ENCODE measurements at places on chromosomes 3 and 15. TPM values are rescaled to one million over a fixed set of nuclear protein-coding genes. Genes with fewer than 3 reads are reported as not detected.

Gene PLA2G4E
- not detected for total RNA-seq

- H3K4me1 ChIP-seq, result peaks cover 3% of the 10 kb centered on the region
- no peak for DNase-seq
- no peaks in the 10 kb centered on the region for H3K36me3 ChIP-seq
These were observed 62.8 kb downstream of the FMN1 start for GRCh38 chr15:33131552-33132232.

DNA sequence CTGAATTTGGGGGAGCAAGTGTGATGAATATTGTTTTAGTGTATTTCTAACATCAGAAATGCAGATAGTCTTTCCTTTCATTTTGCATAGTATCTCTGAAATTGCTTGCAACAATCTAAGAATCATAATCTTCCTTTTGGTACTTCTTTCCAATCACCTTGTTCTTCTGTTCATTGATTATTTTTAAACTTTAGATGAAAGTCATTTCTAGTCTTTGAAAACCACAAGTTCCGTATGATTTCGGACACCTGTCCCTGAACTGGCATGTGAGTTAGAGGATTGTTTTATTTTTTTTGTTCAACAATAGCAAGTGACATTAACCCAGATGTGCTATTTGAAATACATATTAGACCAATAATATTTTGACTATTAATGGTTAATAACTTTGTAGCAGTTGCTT is 329.7 kb downstream of the UNC13C start:
- no peak overlapping the region for H3K27ac ChIP-seq
- DNase-seq, result no peak
- H3K4me3 ChIP-seq, result no peak overlapping the region
- no peaks in the 10 kb centered on the region for H3K4me1 ChIP-seq
- no peaks in the 10 kb centered on the region for H3K36me3 ChIP-seq
- H3K27me3 ChIP-seq, result no peaks in the 10 kb centered on the region

DNA sequence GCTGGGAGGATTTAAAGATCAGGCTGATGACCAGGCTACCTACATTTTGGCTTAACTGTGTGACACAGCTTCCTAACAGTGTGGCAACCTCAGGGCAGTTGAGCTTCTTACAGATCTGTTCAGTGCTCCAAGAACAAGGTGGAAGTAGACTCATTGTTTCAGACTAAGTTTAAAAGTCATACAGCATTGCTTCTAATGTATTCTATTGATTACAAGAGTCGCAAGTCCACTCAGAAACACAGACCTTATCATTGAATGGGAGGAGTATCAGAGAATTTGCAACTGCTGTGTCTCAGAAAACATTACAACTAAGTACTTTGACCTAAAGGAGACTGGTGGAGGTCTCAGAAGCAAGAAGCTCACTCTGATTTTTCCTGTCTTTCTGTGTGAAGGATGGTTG is 579.5 kb upstream of the TGFBR2 start:
- H3K27me3 ChIP-seq, result no peaks in the 10 kb centered on the region
- H3K36me3 ChIP-seq, result no peaks in the 10 kb centered on the region
- H3K4me1 ChIP-seq, result no peaks in the 10 kb centered on the region
- H3K27ac ChIP-seq, result no peak overlapping the region
- H3K4me3 ChIP-seq, result no peak overlapping the region

DNA sequence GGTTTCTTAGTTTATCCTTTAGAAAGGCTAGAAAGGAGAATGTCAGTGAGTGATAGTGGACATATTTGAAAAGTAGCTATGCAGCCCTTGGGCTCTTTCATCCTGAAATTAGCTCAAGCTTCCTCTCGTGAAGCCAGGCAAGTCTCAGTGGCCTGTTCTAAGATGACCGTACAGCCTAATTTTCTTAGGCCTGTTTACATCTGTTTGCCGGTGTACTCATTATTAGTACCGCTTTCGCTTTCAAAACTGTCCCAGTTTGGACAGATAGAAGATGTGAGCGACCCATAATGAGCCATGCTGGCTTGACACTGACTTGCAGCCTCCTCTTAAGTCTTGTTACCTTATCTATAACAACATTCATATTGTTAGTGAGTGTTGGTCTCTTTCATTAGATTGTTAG is 5.7 kb upstream of the ARL14 start:
- H3K27ac ChIP-seq, result no peak overlapping the region
- H3K36me3 ChIP-seq, result no peaks in the 10 kb centered on the region
- no peak for DNase-seq
- no peaks in the 10 kb centered on the region for H3K4me1 ChIP-seq

DNA sequence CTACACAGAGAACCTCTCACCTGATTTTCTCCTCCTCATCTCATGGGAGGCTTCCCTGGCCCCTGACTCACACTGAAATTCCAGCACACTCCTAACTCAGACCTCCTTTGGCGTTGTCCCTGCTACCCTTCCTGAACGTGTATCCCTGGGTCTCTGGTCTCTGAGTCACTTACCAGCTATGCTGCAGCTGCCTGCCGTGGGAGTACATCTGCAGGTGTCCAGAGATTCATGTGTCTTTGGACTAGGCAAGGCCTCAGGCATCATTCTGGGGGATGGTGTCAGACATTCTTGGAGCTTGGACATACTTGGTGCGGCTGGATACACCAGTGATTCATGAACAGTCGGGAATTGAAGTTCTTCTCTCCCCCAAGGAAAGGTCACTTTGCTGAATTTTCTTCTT is 148.8 kb upstream of the TRIM42 start:
- H3K27me3 ChIP-seq, result no peaks in the 10 kb centered on the region
- peaks cover 2% of the 10 kb centered on the region for H3K4me1 ChIP-seq
- DNase-seq, result peak; percentile 6
- H3K36me3 ChIP-seq, result no peaks in the 10 kb centered on the region

DNA sequence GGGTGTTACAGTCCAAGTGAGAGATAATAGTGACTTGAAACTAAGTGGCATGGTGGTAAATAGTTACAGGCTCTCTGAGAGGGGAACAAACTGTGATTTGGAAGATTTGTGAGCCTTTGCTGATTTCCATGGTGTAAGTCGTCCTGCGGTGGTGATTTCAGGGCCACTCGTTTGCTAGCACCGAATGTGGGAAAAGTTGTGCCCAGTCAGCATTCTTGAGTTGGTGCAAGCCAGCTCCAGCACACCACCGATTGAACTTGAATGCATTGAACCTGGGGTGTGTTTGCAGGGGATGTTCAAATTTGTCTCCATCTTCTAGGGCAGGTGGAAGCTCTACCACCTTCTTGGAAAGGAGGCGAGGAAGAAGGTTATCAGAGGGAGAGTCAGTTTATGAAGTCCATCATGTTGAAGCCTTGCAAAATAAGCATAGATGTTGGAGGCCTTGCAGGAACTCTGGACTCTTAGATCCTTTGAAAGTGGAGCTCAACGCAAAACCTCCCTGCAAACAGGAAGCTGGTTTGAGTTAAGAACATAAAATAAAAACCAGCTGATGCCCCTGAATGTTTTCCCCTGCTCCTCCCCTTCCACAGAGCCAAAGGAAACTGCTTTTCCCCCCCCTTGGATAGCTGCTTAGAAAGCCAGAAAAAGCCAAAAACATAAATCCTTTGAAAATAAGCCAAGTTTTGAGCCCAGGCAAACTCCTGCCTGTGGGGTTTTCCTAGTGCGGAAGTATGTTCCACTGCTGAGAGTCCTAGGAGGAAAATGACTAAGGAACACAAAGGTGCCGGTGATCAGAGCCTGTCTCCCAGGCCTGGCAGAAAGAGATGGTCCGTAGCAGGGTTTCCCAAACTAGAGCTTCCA is 21.9 kb downstream of the MAPKBP1 start:
- DNase-seq, result peak; percentile 39
- peak overlapping the region; percentile 36 for H3K27ac ChIP-seq
- no peaks in the 10 kb centered on the region for H3K36me3 ChIP-seq
- H3K4me1 ChIP-seq, result peaks cover 17% of the 10 kb centered on the region
- H3K27me3 ChIP-seq, result no peaks in the 10 kb centered on the region

DNA sequence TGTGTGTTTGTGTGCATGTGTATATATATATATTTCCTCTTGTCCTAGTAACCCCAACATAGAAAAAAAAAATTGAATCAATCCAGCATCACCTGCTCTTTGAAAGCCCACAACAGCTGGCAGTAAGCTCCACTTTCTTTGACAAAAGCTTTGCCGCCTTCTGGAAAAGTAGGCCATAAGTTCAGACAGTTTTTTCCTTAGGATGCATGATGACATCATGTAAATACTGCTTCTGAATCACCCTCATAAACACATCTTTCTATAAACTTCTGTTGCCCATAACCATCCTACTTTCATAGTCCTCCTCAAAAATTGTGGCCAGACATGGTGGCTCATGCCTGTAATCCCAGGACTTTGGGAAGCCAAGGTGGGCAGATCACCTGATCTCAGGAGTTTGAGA is 67.4 kb downstream of the CSNK1G1 start:
- peaks cover 5% of the 10 kb centered on the region for H3K4me1 ChIP-seq
- no peaks in the 10 kb centered on the region for H3K27me3 ChIP-seq
- no peak overlapping the region for H3K4me3 ChIP-seq
- DNase-seq, result no peak

DNA sequence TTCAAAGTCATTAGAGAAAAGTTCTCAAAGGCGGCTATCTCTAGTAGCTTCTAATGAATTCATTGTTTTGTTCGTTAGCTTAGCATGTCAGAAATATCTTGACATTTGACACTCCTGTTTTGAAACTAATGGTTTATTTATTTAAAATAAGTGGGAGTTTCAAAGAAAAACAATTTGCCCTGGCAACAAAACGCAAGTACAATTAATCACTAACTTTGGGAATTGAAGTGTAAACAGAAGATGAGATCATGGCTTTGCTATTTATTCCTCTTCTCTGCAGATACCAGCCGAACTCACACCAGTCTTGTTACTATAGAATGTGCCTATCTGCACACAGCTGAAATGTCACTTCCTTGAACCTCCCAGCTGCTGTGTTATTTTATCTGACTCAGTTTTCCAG is 27.5 kb downstream of the MASP1 start:
- H3K4me3 ChIP-seq, result no peak overlapping the region
- H3K36me3 ChIP-seq, result no peaks in the 10 kb centered on the region
- no peak overlapping the region for H3K27ac ChIP-seq

DNA sequence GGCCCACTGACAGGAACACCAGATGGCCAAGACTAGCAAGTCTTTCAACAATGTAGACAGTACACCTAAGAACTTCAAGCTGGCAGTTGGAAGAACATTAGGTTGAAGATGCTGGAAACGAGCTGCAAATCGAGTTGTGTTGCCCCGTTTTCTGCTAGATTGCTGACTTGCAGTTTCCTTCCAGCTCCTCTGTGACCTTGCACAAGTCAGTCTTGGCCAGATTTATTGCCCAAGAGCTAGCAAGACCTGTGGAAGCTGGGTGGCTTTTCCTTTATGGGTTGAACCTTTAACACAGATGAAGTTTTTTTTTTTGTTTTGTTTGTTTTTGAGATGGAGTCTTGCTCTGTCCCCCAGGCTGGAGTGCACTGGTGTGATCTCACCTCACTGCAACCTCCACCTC is 2.9 kb upstream of the RBM6 start:
- DNase-seq, result no peak
- H3K27ac ChIP-seq, result no peak overlapping the region
- no peak overlapping the region for H3K4me3 ChIP-seq
- no peaks in the 10 kb centered on the region for H3K27me3 ChIP-seq
- no peaks in the 10 kb centered on the region for H3K36me3 ChIP-seq
- H3K4me1 ChIP-seq, result no peaks in the 10 kb centered on the region

DNA sequence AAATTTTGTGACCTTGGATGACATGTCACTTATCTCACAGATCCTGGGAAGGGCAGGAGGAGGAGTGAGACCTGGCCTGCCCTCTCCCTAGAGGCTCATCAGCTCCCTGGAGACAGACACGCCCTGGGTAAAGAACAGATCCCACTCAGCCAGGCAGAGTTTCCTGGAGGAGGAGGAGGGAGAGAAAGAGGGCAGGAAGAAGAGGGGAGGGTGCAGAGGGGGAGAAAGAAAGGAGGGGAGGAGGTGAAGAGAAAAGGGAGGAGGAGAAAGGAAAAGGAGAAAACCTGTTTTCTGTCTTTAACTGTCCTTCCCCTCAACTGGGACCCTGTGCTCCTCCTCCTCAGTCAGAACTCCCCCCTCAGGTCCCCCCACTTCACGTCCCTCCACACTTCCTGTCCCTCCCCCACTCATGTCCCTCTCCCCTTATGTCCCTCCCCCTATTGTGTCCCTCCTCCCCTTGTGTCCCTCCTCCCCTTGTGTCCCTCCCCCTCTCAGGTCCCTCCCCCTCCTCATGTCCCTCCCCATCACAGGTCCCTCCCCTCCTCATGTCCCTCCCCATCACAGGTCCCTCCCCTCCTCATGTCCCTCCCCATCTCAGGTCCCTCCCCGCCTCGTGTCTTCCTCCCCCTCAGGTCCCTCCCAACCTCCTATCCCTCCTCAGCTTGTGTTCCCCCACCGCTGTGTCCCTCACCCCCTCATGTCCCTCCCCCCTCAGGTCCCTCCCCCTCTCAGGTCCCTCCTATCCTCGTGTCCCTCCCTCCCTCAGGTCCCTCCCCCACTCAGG is 52.3 kb upstream of the CGNL1 start:
- no peak for DNase-seq
- H3K36me3 ChIP-seq, result no peaks in the 10 kb centered on the region
- peaks cover 10% of the 10 kb centered on the region for H3K4me1 ChIP-seq
- no peak overlapping the region for H3K4me3 ChIP-seq
- peak overlapping the region; percentile 74 for H3K27ac ChIP-seq
- H3K27me3 ChIP-seq, result no peaks in the 10 kb centered on the region

Gene PP2D1
- not detected for total RNA-seq

DNA sequence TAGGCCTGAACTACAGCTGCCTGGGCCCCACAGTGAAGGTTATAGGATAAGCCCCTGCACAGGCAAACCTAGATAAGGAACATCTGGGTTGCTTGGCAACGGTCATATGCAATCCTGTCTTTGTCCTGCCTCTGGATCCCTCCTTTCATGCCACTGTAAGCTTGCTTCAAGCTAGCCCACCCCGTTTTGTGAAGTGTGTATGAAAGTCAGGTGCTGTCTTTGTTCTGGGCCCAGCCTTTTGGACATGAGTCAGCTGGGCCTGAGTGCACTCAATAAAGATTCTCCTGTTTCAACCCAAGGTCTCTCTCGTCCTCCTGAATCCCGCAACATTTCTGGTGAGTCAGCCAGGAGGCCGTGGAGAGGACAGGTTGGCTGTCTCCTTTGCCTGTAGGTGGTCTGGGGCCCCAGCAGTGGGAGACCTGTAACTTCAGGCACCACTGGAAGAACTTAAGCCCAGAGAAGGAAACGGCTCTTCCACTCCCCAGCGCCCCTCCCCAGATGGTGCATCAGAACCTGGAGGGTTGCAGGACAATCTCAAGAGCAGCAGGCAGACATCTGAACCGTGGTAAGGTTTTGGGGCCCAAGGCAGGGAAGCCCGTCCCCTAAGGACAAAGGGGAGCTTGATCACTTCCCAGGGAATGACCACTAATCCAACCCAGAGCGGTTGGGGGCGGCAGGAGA is 8.3 kb upstream of the SLC9C1 start:
- no peaks in the 10 kb centered on the region for H3K36me3 ChIP-seq
- peaks cover 3% of the 10 kb centered on the region for H3K4me1 ChIP-seq
- peak; percentile 37 for DNase-seq
- no peak overlapping the region for H3K27ac ChIP-seq
- H3K4me3 ChIP-seq, result no peak overlapping the region

Gene SKOR1
- total RNA-seq, result 0.57 TPM

All from kidney (tissue), 22 donors.